WTC11 (cell line): ENCODE measurements at places on chromosomes 7 and 10.

DNA sequence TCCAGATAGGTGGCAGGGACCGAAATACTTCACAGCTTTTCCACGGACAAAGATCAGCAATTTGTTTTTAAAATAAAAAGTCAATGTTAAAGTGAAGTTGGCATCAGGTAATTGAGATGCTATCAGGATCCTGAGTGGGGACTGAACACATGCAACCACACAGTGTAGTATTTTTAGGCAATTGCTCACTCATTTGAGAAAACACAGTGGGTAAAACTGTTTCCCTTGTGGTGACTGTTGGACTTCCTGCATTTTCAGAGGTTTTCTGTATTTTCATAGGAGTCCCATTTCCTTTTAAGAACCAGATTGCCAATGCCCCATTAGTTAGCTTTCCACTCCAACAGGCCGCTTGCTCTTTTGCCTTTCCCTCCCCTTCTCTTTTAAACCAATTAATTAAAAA, 159.5 kb upstream of the ZNF32 start:
- H3K4me1 ChIP-seq = peaks cover 7% of the 10 kb centered on the region; the same call in 1 of the 2 replicates
- H3K27ac ChIP-seq = no peak overlapping the region
- no peaks in the 10 kb centered on the region for H3K27me3 ChIP-seq
- H3K36me3 ChIP-seq = no peaks in the 10 kb centered on the region

- no peak overlapping the region for H3K4me3 ChIP-seq
- no peak overlapping the region for H3K27ac ChIP-seq
- H3K27me3 ChIP-seq = no peaks in the 10 kb centered on the region; the same call in 1 of the 2 replicates
- H3K4me1 ChIP-seq = peaks cover 6% of the 10 kb centered on the region; the same call in 1 of the 2 replicates
- DNase-seq = no peak
These were observed 111.9 kb upstream of the NFE2L3 start for GRCh38 chr7:26040085-26040484.

- H3K27me3 ChIP-seq = no peaks in the 10 kb centered on the region
- no peak overlapping the region for H3K27ac ChIP-seq
- H3K36me3 ChIP-seq = no peaks in the 10 kb centered on the region
- no peak overlapping the region for H3K4me3 ChIP-seq
These were observed 43.9 kb downstream of the SH3PXD2A start for GRCh38 chr10:103811463-103811862.

DNA sequence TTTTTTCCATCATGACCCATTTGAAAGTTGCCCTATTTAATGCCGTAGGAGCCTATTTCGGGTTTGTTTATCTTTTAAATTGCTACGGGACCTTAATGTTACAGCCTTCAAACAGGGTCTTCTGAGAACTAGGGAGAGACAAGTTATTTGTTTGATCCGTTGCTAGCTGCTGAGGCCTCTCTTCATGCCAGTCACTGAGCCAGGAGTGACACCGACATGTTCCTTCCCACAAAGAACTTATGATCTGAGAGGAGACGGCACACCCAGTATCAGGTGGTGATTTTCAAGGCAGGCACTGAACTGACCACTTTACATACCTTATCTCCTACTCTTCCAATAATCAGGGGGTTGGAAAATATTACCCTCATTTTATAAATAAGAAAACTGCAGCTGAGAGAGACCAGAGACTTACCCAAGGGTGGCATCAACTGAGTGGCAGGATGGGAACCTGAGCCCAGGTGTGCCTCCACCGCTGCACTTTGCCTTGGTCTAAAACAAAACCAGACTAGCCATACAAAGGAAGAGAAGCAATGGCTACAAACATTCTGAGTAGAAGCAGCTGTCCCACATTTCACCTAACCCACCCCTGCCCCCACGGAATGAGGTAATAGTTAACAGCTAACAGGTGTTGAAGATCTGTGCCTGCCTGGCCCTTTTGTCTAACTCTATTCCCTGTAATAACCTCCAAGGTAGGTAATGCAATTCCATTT, 40.5 kb downstream of the PPP1R3C start:
- no peak overlapping the region for H3K4me3 ChIP-seq
- no peak overlapping the region for H3K27ac ChIP-seq
- no peaks in the 10 kb centered on the region for H3K27me3 ChIP-seq
- no peaks in the 10 kb centered on the region for H3K4me1 ChIP-seq
- H3K36me3 ChIP-seq = no peaks in the 10 kb centered on the region

DNA sequence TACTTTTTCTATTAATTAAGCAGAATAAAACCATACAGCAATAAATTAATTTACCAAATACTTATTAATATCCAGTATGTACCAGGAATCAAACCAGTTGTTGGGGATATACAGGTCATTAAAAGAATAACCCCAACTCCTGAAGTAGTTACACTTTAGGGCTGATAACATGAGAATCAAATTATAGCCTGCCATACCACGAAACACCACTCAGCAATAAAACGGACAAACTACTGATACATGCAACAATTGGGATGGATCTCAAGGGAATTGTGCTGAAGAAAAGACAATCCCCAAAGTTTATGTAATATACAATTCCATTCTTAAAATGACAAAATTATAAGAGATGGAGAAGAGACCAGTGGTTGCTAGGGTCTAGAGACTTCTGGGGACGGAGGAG, 22.7 kb downstream of the MCMBP start:
- no peak overlapping the region for H3K27ac ChIP-seq
- peaks cover 60% of the 10 kb centered on the region for H3K36me3 ChIP-seq
- H3K4me1 ChIP-seq = no peaks in the 10 kb centered on the region
- H3K4me3 ChIP-seq = no peak overlapping the region
- DNase-seq = no peak

DNA sequence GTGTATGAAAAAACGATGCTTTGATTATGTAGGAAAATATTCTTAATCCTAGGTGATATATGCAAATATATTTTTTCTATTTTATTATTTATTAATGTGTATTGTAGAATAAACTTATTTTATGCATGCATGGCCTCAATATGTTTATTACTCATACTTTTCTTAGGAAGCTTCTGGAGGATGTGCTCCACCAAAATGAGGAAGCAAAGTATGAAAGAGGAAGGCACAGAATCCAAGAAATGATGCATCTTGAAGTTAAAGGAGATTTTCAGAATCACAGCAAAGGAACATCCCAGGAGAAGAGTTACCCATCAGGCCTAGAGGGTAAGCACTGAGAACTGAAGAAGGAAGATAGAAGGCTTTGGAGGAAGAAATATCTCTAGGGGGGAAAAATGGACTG, 35.0 kb upstream of the MRPS16 start:
- no peak overlapping the region for H3K4me3 ChIP-seq
- H3K27ac ChIP-seq = no peak overlapping the region
- peaks cover 3% of the 10 kb centered on the region; the same call in 1 of the 2 replicates for H3K27me3 ChIP-seq
- peaks cover 9% of the 10 kb centered on the region; the same call in 1 of the 2 replicates for H3K36me3 ChIP-seq
- H3K4me1 ChIP-seq = no peaks in the 10 kb centered on the region
- DNase-seq = no peak

- no peak overlapping the region for H3K4me3 ChIP-seq
- H3K27ac ChIP-seq = no peak overlapping the region
- H3K4me1 ChIP-seq = peaks cover 8% of the 10 kb centered on the region; the same call in 1 of the 2 replicates
These were observed 182.2 kb downstream of the HTR7 start for GRCh38 chr10:90675621-90676020.

- no peaks in the 10 kb centered on the region for H3K4me1 ChIP-seq
- H3K27me3 ChIP-seq = no peaks in the 10 kb centered on the region
- H3K36me3 ChIP-seq = peaks cover 49% of the 10 kb centered on the region
- H3K4me3 ChIP-seq = no peak overlapping the region
These were observed 83.5 kb downstream of the SPDYE5 start for GRCh38 chr7:75575488-75576121.

DNA sequence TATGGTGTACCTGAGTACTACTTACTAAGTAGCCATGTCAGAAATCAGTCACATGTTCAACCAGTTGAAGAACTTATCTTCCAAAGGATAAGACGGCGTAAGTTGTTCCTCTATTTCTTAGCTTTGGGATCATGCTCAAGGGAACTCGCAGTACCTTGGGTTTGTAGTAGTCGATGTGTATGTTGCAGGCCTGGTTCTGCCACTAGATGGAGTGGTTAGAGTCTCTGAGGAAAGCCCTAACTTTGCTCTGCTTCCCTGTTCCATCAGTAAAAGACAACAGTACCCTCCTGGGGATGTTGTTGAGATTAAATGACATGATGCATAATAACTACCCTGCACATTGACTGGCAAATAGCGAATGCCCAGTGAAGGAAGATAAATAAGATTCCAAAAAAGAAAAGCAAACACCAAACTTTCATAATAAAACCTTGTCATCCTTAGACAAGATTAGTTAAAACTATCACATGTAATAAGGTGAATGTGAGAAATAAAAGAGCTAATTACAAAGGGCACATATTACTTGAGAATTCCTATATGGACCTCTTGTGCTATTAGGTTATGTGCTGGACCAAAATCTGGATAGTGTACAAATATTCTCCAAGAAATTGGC, 165.9 kb downstream of the ABCA13 start:
- H3K4me3 ChIP-seq = no peak overlapping the region
- peak; percentile 45 for DNase-seq
- H3K27ac ChIP-seq = no peak overlapping the region
- H3K4me1 ChIP-seq = peaks cover 8% of the 10 kb centered on the region
- H3K36me3 ChIP-seq = no peaks in the 10 kb centered on the region

DNA sequence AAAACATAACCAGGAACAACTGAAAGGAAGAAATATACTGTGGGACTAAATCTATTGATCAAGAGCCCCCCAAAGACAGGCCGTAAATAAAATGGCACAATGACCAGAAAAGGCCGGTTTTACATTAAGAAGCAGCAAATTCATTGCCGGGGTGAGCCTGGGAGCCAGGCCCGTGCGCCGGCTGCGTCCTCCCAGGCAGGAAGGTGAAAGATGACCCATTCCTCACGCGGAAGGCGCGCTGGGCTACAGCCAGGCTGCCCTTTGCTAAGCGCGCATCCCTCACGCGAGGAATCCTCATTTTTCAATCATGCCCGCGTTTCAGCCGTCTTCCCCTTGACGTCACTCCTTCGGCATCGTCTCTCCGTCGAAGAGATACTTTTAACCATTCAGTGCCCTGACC, 47.6 kb upstream of the MGMT start:
- no peak overlapping the region for H3K27ac ChIP-seq
- DNase-seq = no peak
- no peaks in the 10 kb centered on the region for H3K36me3 ChIP-seq
- no peak overlapping the region for H3K4me3 ChIP-seq
- H3K4me1 ChIP-seq = peaks cover 12% of the 10 kb centered on the region; the same call in 1 of the 2 replicates
- H3K27me3 ChIP-seq = no peaks in the 10 kb centered on the region

DNA sequence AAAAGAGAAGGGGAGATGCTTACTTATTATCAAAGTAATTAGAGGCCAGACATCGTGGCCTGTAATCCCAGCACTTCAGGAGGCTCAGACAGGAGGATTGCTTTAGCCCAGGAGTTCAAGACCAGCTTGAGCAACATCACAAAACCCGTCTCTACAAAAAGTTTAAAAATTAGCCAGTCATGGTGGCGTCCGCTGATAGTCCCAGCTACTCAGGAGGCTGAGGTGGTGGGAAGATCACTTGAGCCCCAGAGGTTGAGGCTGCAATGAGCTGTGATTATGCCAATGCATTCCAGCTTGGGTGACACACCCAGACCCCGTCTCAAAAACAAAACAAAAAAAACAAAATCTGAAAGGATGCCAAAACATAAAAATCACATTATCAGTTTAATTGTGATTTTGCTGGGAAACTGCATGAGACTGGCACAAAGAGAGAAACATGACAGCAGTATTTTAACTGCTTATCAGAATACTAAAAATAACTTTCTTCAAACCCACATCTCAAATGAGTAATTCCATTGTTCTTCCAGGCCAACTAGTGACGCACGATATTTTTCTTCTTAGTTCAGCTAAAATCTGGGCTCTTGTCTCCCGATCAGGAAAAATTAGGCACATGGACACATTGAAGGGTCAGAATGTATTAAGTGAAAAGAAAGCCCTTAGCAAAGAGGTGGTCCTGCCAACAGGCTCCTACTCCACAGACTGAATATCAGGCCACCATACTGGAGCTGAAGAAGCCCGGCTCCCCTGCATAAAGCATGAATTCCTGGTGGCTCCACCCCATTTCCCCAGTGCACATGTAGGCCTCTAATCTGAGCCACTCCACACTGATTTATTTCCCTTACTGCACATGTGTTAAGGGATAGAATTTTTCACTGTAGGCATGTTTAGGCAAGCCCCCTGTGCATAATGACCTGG, 9.6 kb upstream of the CCM2 start:
- H3K27me3 ChIP-seq = no peaks in the 10 kb centered on the region; the same call in 1 of the 2 replicates
- H3K36me3 ChIP-seq = peaks cover 21% of the 10 kb centered on the region
- peak overlapping the region; percentile 79; the same call in 1 of the 2 replicates for H3K27ac ChIP-seq

GRCh38 chr10:76080991-76081390, 649.6 kb downstream of the LRMDA start:
- no peak overlapping the region for H3K27ac ChIP-seq
- H3K4me1 ChIP-seq = peaks cover 45% of the 10 kb centered on the region
- DNase-seq = no peak
- H3K36me3 ChIP-seq = 0 out of 2 replicates have a peak, but pooled peaks cover 2% of the 10 kb centered on the region

- H3K27me3 ChIP-seq = no peaks in the 10 kb centered on the region
- no peaks in the 10 kb centered on the region for H3K36me3 ChIP-seq
- H3K4me1 ChIP-seq = no peaks in the 10 kb centered on the region
- no peak for DNase-seq
- H3K4me3 ChIP-seq = no peak overlapping the region
These were observed 22.1 kb downstream of the CFAP46 start for GRCh38 chr10:132920101-132920925.

GRCh38 chr10:86666538-86666937, 1.8 kb upstream of the LDB3 start:
- no peak overlapping the region for H3K4me3 ChIP-seq
- H3K4me1 ChIP-seq = peaks cover 28% of the 10 kb centered on the region
- no peaks in the 10 kb centered on the region for H3K36me3 ChIP-seq
- H3K27ac ChIP-seq = no peak overlapping the region
- H3K27me3 ChIP-seq = no peaks in the 10 kb centered on the region
- DNase-seq = no peak

- no peak overlapping the region for H3K4me3 ChIP-seq
- peaks cover 19% of the 10 kb centered on the region for H3K4me1 ChIP-seq
- H3K27ac ChIP-seq = no peak overlapping the region
These were observed 117.2 kb downstream of the RGS10 start for GRCh38 chr10:119425102-119425880.

GRCh38 chr7:129615018-129615417, 3.5 kb downstream of the NRF1 start:
- H3K27me3 ChIP-seq = no peaks in the 10 kb centered on the region
- H3K4me3 ChIP-seq = no peak overlapping the region
- peaks cover 48% of the 10 kb centered on the region for H3K4me1 ChIP-seq
- H3K36me3 ChIP-seq = no peaks in the 10 kb centered on the region
- no peak for DNase-seq
- no peak overlapping the region for H3K27ac ChIP-seq

DNA sequence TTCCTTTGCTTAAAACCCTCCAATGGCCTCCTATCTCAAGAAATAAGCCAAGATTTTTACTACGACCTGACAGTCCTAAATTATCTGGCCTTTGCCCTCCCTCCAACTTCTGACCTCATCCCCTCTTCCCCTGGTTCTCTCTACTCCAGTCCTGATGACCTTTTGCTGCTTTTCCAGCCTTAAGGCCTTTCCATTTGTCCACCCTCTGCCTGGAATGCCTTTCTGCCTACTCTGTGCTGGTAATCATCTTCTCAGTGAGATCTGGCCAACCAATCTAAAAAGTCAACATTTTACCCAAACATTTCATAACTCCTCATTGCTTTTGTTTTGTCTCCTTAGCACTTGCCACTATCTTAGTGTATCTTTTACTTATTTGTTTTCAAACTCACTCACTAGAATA, 75.7 kb downstream of the VPS41 start:
- H3K4me1 ChIP-seq = peaks cover 7% of the 10 kb centered on the region
- H3K4me3 ChIP-seq = no peak overlapping the region
- H3K27ac ChIP-seq = no peak overlapping the region
- H3K27me3 ChIP-seq = no peaks in the 10 kb centered on the region

- peaks cover 4% of the 10 kb centered on the region for H3K36me3 ChIP-seq
- H3K27me3 ChIP-seq = no peaks in the 10 kb centered on the region
- DNase-seq = no peak
These were observed 25.1 kb upstream of the NDST2 start for GRCh38 chr10:73836427-73836980.
